T-cell (primary cell): ENCODE measurements at places on chromosomes 1 and 21. TPM values are rescaled to one million over a fixed set of nuclear protein-coding genes. Genes with fewer than 3 reads are reported as not detected.

GRCh38 chr1:15417059-15417934 is 7.6 kb downstream of the EFHD2 start:
- peaks cover 84% of the 10 kb centered on the region for H3K4me1 ChIP-seq
- peaks cover 30% of the 10 kb centered on the region for H3K36me3 ChIP-seq
- peak; percentile 44 for DNase-seq
- no peaks in the 10 kb centered on the region for H3K27me3 ChIP-seq
- H3K27ac ChIP-seq = peak overlapping the region; percentile 89
- H3K4me3 ChIP-seq = peak overlapping the region; percentile 12

DNA sequence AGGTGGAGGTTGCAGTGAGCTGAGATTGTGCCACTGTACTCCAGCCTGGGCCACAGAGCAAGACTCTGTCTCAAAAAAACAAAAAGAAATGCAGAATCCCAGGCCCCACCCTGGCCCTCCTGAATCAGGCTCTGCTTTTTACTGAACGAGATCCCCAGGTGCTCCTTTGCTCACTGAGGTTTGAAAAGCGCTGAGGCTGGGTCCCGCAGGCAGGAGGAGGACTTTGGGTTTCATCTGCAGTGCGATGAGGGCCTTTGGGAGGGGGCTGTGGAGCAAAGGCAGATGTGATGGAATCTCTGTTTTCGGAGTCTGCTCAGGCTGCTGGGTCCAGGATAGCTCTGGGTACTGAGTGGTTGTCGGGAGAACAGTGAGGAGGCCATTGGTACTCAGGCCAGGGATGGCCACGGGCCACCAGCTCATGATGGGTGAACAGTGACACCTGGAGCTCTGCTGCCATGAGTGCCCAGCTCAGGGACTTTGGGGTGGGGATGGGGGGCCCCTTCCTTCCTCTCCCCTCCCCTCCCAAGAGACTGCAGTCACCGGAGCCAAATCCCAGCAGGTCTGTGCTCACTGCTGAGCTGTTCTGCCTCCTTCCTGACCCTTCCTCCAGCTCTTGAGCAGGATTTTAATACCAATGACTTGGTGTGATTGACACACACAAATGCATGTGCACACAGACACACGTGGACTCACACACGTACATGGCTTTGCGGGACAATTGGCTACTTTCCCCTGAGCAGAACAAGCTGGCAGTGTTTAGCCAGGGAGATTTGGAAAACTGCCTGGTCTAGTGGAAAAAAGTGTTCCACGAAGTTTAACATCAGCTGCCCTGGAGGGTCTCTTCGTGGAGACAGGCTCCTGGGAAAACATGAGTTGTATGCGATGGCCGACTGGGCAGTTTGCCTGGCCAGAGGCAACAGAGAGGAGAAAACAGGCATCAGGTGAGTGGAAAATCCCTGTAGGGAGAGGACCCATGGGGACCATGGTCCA is 3.6 kb upstream of the DHRS3 start:
- H3K27ac ChIP-seq = no peak overlapping the region
- H3K36me3 ChIP-seq = no peaks in the 10 kb centered on the region

LDLRAD1 gene
- not detected for total RNA-seq

DNA sequence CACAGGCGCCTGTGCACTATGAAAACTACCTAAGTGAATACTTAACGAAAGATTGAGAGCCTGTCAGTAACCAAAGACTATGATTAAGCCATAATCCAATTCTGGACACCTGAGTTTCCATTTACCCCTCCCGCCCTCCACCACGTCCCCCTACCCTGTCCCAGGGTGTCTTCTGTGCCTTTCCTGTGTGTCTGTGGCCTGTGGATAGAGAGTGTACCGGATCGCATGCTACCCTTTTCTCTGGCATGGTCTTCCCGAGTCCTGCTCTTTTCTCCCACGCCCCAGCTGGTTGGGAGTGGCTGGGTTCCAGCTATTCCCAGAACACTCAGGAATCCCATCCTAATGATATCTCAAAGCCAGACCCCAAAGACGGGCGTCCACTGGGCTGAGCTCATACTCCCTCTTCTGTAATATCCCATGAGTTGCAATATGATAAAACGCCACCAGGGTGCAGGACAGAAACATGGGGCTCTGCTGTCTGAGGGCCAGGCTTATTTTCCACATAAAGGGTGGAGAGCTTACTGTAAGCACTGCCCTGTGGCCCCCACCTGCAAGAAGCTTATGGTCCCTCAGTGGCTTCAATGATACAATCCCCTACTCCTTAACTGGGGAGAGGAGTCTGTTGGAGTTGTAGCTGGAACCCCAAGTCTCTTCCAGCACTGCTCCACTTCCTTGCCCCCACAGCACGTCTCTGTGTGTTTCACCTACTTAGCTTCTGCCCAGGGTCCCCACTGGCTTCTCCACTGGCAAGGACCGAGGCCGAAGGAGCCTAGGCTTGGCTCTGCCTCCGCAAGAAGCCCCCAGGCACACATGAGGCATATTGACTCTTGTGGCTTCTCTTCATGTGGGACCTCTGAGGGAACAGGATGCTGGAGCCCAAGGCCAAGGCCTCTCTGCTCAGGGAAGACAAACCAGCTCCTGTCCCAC is 17.6 kb upstream of the ALX3 start:
- peak; percentile 44 for DNase-seq
- no peaks in the 10 kb centered on the region for H3K36me3 ChIP-seq
- peaks cover 2% of the 10 kb centered on the region for H3K4me1 ChIP-seq

DNA sequence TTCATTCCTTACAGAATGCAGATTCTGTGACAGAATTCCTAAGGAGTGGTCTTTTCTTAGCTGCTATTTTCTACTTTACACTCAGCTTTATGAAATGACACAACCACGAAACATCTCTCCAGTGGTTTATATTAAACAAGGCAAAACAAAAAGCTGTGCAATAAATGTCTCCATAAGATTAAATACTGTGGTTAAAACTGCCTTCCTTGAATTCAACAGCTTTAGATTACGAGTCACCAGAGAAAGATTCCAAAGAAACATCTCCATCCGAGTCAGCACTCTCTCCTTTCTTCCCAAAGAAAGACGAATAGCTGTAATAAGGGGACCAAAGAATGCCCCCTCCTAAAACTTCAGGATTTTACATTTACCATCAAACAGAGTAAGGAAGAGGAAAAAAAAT is 4.6 kb upstream of the C1orf87 start:
- DNase-seq = no peak
- no peaks in the 10 kb centered on the region for H3K36me3 ChIP-seq
- no peak overlapping the region for H3K27ac ChIP-seq

DNA sequence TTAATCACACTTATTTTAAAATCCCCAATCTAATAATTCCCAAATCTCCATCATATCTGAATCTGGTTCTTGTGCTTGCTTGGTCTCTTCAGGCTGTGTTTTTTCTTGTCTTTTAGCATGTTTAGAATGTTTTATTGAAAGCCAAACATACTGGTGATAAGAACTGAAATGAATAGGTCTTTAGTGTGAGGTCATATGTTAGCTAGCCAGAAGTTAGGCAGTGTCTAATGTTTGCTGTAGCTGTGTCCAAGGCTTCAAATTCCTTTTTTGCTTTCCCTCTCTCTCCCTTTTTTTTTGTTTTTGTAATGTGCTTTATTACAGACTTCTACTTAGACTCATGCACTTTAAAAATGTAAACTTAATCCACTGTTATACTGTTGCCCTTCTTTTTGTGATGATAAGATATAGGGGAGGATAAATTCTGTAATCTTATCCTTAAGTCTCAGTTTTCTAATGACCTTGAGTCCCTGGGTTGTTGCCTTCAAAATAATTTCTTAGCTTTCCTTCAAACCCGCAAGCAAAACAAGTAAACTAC is 725.1 kb downstream of the BRINP3 start:
- no peaks in the 10 kb centered on the region for H3K27me3 ChIP-seq
- H3K27ac ChIP-seq = no peak overlapping the region
- H3K4me1 ChIP-seq = no peaks in the 10 kb centered on the region
- H3K36me3 ChIP-seq = no peaks in the 10 kb centered on the region
- H3K4me3 ChIP-seq = no peak overlapping the region
- no peak for DNase-seq

GRCh38 chr1:15696956-15697521 is 12.9 kb downstream of the PLEKHM2 start:
- H3K27ac ChIP-seq = peak overlapping the region; percentile 66
- H3K4me1 ChIP-seq = peaks cover 13% of the 10 kb centered on the region
- peak; percentile 53 for DNase-seq
- no peaks in the 10 kb centered on the region for H3K36me3 ChIP-seq
- no peaks in the 10 kb centered on the region for H3K27me3 ChIP-seq

GRCh38 chr1:15146142-15146680 is 7.3 kb upstream of the TMEM51 start:
- no peak overlapping the region for H3K27ac ChIP-seq
- no peak for DNase-seq
- no peak overlapping the region for H3K4me3 ChIP-seq
- H3K4me1 ChIP-seq = no peaks in the 10 kb centered on the region
- no peaks in the 10 kb centered on the region for H3K36me3 ChIP-seq

DNA sequence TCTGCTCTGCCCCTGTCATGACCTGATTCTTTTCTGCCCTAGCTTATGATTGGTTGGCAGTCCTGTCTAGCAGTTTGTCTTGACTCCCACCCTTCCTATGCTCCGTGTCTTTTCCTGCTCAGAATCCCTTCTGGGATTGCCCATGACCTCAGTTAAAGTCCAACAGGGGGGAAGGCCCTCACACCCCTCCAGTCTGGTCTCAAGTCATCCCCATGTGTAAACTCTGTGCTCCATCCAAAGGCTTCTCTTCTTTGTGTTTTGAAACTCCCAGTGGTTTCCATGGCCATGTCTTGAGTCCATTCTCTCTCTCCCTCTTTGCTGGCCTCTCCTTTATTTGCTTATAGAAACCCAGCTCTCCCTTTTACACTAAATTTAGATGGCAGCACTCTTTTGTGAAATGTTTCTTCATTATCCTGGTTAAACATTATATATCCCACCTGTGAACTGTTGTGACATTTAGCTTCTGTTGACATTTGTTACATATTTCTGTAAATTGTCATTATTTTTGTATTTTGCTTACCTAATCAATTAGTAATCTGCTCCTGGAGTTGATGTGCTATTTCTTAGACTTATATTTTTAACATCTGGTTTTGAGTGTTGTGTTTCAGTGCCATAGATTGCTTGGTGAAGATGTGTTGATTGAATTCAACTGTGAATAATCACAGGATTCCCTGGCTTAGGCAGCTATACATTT is 48.9 kb upstream of the GCLM start:
- H3K4me3 ChIP-seq = no peak overlapping the region
- no peaks in the 10 kb centered on the region for H3K4me1 ChIP-seq
- DNase-seq = no peak
- no peaks in the 10 kb centered on the region for H3K27me3 ChIP-seq

GRCh38 chr21:19013916-19014315 is 610.3 kb upstream of the TMPRSS15 start:
- H3K27me3 ChIP-seq = no peaks in the 10 kb centered on the region
- no peak overlapping the region for H3K27ac ChIP-seq
- DNase-seq = no peak
- no peaks in the 10 kb centered on the region for H3K36me3 ChIP-seq

GRCh38 chr1:116902027-116902426 is 7.7 kb upstream of the PTGFRN start:
- no peak overlapping the region for H3K4me3 ChIP-seq
- no peaks in the 10 kb centered on the region for H3K36me3 ChIP-seq
- H3K27me3 ChIP-seq = no peaks in the 10 kb centered on the region
- H3K4me1 ChIP-seq = no peaks in the 10 kb centered on the region
- no peak overlapping the region for H3K27ac ChIP-seq

GRCh38 chr1:46621930-46622329 is 5.3 kb upstream of the MOB3C start:
- no peak for DNase-seq
- H3K27ac ChIP-seq = no peak overlapping the region
- H3K4me1 ChIP-seq = peaks cover 6% of the 10 kb centered on the region
- no peak overlapping the region for H3K4me3 ChIP-seq

CNTN2 gene
- not detected for total RNA-seq

GRCh38 chr1:44496541-44497171 is 91.6 kb downstream of the RNF220 start:
- H3K27ac ChIP-seq = no peak overlapping the region
- H3K4me3 ChIP-seq = no peak overlapping the region
- no peaks in the 10 kb centered on the region for H3K4me1 ChIP-seq
- DNase-seq = no peak

- H3K36me3 ChIP-seq = no peaks in the 10 kb centered on the region
- H3K27me3 ChIP-seq = no peaks in the 10 kb centered on the region
- H3K4me1 ChIP-seq = peaks cover 12% of the 10 kb centered on the region
- H3K27ac ChIP-seq = no peak overlapping the region
- no peak for DNase-seq
These were observed 1.5 kb downstream of the TMEM201 start for GRCh38 chr1:9590201-9590600.

LGR6 gene
- total RNA-seq = 1.8 TPM
